ENCODE measurements at places on chromosomes 5 and 9. TPM values are rescaled to one million over a fixed set of nuclear protein-coding genes. Genes with fewer than 3 reads are reported as not detected.

DNA sequence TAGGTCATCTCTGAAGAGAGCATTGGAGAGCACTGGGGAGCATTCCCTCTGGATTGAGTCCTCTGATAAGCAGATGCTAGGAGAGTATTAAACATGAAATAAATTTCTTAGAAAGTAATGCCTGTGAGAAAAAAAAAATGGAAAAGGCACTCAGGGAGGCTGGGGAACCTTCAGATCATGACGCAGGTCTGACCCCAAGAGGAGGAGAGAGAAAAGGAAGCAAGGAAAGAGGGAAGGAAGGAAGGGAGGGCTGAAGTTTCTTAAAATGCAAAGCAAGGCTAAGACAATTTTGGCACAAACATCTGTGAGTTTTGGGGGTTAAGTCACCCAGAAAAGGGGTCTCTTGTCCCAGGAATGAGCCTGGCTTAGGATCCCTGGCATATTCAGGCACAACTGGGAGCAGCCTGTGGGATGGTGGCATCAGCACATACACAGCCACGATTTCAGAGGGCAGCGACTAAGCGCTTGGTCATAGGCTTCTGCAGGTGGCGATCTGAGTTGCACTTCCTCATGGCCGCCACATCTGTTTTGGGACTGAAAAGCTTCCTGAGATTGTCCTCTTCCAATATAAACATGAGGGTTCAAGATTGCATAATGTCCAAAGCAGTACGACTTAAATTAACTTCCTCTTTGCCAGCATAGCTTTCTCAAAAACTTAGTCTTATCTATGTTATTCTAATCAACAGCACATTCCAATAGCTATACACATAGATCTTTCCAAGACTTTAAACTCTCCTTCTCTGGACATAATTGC lies 692.7 kb downstream of the DNAH5 start:
- peak; percentile 81 for DNase-seq

The HRH2 gene
- total RNA-seq, result 1.9 TPM

- DNase-seq, result no peak
These were observed 109.0 kb downstream of the GABBR2 start for GRCh38 chr9:98599566-98600216.

DNA sequence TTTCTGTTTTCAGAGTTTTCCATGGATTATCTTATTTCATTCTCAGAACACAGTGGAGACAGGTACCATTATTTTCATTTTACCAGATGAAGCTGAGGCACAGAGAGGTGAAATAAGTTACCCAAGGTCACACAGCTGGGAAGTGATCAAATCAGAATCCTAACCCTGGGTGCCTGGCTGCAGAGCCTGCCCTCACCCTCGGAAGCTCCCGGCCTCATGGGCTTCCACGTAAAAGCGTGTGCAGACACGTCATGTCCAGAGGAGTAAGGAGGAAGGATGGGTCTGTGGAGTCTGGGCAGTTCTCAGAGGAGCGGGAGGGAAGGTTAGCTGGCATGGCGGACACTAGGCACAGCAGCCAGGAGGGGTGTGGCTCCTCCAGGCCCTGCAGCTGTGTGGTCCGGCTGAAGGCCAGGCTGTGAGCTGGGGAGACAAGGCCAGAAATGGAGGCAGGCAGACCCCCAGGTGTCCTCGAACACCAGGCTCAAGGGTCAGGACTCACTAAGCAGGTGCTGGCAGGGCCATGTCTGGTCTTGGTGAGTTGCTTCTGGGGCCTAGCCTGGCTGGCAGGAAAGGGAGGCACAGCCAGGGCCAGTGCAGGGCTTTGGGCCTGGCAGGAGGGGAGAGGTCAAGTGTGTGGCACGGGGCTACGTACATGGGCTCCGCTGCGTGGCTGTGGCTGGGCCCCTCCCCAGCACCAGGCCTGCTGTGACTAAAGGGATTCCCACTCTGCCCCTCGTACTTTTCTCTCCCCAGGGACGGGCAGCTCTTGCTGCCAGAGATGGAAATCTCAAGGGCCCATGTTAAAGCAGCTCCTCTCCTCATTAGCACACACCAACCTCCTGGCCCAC lies 5.6 kb downstream of the TBC1D9B start:
- no peak for DNase-seq

- DNase-seq, result peak; percentile 44
These were observed 244.4 kb upstream of the RAI14 start for GRCh38 chr5:34411470-34412346.

DNA sequence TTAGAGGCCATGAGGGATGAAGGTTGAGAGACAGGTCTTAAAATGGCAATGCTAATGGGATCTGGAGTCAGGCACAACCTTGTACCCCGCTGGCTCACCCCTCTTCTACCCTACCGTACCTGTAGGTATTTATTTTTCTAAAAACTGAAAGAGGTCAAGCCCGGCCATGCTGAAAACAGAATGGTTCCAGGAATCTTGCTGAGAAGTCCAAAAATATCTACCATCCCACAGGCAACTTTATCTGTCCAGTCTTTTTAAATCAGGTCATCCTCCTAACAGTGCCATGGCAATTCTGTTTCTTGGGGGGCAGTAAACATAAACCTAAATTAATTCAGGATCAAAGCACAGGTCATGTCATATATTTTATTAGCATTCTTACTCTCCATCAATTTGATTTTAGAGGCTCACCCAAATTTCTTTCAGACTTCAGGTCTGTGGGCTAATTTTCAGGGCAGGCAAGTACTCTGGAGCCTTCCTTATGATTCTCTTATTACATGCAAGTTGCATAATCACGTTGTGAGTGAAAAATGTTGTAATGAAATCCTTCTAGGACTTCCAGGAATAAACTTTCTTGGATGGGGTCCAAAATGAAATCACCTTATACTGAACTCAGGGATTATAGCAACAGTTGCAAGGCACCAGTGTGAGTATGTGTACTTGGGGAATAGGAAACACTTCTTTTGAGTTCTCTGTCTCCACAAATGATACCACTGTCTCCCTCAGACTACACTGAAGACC lies 102.7 kb upstream of the NREP start:
- peak; percentile 85 for DNase-seq

The EPB41L4A gene
- 8.2 TPM for total RNA-seq

GRCh38 chr9:124852829-124853531 lies at the start of gene WDR38:
Gene WDR38, plus strand, starts transcription at chr9:124853460. Its CDS starts 72 bp downstream, at chr9:124853532.
- no peak for DNase-seq

GRCh38 chr9:137488327-137488653 lies 29.2 kb upstream of the NSMF start:
- DNase-seq, result no peak

The RARS1 gene
- total RNA-seq, result 139 TPM

DNA sequence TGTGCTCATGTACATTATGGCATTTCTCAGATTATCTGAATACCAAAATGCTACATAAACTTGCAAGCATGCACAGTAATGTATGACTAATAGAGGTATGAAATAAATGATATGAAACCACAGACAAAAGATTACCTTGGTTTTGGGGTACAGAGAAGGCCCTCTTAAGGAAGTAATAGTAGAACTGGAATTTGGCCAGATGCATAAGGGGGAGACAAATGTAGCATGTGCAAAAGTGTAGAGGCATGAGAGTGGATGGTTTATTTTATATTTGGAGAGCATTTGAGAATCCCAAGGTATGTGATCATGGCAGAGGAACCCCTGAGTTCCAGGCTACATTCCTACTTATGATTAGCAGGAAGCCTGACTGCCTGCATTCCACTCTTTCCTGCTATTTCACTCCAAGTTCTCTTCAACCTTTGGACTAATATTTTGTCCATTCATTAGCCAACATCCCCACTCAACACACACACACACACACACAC lies 74.2 kb downstream of the MAMDC2 start:
- DNase-seq, result peak; percentile 88

The SMIM33 gene
- total RNA-seq, result not detected
